Esophagus squamous epithelium (tissue), 5 donors: ENCODE measurements at places on chromosomes 1 and 21.

- no peak for DNase-seq
These were observed 27.7 kb downstream of the AGO3 start for GRCh38 chr1:35958558-35958957.

DNA sequence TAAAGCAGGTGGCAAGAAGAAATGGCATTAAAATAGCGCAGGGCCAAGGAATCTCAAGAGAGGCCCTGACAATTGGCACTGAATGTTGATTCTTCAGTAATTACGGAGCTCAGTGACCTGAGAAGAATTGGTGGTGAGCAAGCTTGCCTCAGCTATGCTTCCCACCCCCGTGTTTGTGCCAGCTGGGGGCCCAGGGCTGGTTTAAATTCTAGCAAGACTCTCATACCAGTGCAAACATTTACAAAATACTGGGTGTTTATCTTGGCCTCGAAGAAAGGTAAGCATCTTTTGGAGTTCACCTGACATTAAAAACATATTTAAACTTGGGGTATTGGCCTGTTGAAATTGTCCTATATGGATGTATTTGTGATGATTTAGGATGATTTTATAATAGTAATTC is 296.7 kb upstream of the USP25 start:
- no peak for DNase-seq

GRCh38 chr1:232316864-232317263 is 313.1 kb downstream of the SIPA1L2 start:
- DNase-seq, result no peak

DNA sequence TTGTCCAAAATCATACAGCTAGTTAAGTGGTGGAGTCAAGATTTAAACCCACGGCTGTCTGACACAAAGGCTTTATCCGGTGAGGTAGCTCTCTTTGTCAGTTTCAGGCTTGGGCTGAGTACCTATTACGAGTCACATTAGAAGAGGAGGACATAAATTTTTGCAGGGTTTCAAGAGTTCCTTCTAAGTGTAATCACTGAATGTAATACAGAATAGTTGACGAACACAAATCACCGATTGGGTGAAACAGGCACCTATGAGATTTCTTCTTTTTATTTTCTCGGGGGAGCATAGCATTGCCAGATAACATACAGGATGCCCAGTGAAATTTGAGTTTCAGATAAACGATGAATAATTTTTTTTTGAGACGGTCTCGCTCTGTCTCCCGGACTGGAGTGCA is 847 bp downstream of the PSMD4 start:
- DNase-seq, result no peak

GRCh38 chr1:154726443-154726842 is 118.5 kb upstream of the ADAR start:
- no peak for DNase-seq

DNA sequence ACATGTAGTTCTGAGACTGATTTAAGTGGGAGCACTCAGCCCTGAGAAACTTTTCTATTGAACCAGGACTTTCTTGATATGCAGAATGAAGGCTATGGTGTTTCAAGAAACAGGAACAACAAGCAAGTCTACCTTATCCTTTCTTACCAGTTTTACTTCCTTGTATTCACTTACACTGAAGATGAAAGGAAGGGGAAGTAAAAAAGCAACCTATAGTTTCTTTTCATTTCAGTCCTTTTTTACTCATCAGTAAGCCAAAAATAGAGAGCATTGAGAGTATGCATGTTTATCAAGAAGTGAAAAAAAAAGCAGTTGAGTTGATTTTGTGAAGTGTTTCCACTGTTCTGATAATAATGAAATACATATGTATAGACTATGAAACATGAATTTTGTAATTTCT is 1010.3 kb downstream of the AMY1C start:
- no peak for DNase-seq

- DNase-seq, result no peak
These were observed 3.2 kb upstream of the NUAK2 start for GRCh38 chr1:205324781-205325180.

DNA sequence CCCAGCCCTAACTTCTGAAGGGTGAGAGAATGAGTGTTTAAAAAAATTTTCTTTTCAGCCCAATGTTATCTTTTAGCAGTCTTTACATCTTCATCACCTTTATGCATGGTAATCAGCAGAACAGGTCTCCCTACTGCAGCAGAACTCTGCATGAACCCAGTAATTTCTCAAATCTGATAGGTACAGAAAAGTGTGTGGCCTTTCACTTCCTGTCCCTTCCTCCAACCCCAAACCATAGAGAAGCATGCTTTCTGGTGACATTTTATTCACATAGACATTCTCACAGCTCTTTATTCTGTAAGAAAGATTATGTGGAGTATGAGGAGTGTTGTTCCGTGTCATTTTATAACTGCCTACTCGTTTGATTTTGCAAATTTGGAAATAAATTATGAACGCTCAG is 68.6 kb downstream of the RPAP2 start:
- DNase-seq, result no peak

DNA sequence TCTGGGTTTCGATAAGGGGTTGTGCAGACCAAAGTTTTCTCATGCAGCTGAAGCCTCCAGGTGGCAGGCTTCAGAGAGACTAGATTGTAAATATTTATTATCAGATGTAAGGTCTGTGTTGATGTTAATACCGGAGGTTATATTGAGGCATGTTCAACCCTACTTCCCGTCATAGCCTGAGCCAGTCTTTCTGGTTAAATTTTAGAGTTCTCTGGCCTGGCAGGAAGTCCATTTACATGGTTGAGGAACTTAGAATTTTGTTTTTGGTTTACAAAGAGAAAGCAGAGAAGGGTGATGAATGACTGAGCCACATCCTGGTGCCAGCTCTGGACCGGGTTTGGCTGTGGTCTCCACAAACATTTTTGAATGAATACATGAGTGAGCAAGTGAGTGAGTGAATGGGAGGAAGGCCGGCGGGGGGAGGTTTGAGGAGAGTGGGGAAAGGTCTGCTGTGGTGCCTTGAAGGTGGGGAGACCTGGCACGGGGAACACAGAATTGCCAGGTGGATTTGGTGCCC is 218.5 kb downstream of the DISC1 start:
- no peak for DNase-seq

DNA sequence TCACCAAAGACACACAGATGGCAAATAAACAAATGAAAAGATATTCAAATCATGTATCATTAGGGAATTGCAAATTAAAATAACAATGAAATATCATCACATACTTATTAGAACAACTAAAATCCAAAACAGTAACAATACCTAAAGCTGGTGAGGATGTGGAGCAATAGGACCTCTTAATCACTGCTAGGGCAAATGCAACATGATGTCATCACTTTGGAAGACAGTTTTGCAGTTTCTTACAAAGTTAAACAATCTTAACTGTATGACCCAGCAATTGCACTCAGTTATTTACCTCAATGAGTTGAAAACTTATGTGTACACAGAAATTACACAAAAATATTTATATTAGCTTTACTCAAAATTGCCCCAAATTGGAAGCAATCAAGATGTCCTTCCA is 47.3 kb downstream of the SELENOF start:
- DNase-seq, result no peak

DNA sequence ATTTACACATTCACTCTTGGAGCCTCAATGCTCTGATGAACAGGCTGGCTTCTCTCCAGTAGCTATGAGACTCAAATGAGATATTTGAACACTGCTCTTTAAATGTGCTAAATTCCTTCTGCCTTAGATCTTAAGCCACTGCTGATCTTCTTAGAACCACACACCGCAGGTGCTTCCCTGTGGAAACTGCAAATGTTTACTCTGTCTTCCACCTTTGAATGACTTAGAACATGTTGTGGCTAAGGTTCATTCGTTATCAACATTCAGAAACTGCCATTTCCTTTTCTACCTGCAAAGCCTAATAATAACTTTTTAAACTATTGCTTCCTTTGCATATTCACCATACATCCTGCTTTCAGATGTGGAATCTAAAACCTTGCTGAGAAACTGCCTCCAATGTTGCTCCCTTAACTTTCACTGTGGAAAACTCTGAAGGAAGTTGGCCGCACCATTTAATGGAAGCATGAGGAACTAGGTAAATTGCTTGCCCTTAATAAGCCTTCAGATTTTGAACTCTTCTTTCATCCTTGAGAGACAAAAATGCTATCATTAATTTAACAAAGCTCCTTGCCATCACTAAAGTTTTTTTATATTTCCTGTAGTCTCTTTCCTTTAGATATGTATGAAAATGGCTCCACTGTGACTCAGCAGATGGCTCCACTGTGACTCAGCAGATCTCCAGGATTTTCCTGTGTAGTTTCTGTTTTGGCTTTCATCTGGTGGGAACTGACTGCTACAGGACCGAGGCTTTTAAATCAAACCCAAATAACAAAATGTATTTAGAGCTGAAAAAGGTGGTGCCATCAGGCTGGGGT is 143.8 kb downstream of the TNFSF18 start:
- no peak for DNase-seq

DNA sequence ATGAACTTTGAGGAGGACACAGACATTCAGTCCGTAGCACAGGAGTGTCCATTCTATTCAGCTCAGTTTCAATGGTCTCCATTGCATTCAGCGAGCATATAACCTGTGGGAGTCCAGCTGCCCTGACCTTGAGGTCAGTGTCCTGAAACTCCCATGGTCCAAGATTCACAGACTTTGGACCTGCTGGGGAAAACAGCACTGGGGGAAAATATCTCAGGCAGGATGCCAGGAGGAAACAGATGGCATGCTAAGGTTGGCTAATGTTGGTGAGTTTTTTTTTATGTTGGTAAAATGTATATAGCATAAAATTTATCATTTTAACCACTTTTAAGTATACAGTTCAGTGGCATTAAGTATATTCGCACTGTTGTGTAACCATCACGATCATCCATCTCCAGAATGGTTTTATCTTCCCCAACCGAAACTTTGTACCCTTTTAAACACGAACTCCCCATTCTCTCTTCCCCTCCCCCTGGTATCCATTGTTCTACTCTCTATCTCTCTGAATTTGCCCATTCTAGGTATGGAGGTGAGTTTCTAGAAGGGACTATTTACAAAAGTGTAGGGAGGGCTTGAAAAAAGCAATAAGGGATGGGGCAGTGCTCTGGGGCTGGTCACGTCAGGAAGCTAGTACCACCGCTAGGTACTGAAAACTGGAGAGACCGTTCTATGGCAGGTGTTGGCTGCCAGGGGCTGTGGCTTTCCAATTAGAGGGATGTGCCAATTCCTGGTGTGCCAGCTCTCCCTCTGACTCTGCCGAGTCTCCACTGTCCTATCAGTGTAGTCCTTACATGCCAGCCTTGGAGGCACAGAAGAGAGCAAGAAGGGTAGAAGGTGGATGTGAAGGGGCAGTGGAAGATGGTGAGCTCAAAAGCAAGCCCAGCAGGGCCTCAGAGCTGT is 85.3 kb downstream of the FOXD2 start:
- DNase-seq, result no peak

DNA sequence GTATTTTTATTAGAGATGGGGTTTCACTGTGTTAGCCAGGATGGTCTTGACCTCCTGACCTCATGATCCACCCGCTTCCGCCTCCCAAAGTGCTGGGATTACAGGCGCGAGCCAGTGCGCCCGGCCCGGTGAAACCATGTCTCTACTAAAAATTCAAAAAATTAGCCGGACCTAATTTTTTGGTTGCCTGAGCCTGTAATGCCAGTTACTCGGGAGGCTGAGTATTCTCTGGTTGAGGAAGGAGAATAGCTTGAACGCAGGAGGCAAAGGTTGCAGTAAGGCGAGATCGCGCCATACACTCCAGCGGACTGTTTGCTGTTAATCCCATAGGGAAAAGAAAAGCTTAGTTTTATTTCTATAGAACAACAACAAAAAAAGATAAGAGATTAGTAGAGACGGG is 29.9 kb upstream of the HJV start:
- DNase-seq, result no peak

DNA sequence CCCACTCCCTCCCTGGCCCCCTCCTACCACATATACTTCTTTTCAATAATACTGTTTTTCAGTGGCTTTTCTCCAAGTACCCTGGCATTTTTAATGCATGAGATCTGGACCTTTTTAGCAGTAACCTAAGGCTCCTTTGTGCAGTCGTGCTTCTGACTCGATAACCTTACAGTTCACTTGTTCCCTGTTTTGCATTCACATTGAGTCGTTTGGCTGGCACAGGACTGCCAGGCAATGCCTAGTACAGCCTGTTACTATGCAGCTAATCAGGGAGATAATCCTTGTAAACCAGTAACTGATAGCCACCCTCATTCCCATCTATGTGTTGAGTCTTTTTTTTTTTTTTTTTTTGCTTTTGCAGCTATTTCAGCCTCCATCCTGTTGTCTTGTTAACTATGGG is 3.7 kb downstream of the ATP1B1 start:
- no peak for DNase-seq

DNA sequence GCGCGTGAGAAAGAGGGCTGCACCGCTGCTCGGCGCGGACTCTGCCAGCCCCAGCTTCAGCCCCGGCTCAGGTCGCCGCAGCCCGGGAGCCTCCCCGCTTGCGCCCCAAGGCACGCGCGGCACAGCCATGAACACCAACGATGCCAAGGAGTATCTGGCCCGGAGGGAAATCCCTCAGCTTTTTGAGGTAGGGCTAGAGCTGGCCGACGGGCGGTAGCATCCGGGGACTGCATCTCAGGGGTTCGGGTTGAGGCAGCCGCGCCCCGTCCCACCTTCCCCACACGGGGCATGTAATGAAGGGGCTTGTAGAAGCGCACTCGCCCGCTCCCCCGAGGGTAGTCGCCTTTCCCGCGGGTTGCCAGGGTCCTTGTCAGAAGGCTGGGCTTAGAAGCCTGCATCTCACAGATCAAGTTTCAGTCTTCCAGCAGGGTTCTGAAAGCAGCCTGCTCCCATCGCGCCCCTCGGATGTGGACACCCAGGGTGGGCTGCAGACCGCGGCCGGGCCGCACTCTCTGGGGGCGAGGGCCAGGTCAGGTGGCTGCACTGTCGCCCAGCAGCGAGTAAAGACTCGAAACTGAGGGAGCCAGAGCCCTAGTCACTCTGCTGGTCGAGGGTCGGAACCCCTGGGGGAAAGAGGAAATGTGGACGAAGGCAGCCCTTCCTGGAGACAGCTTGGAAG is 507 bp downstream of the AK5 start:
- DNase-seq, result no peak

DNA sequence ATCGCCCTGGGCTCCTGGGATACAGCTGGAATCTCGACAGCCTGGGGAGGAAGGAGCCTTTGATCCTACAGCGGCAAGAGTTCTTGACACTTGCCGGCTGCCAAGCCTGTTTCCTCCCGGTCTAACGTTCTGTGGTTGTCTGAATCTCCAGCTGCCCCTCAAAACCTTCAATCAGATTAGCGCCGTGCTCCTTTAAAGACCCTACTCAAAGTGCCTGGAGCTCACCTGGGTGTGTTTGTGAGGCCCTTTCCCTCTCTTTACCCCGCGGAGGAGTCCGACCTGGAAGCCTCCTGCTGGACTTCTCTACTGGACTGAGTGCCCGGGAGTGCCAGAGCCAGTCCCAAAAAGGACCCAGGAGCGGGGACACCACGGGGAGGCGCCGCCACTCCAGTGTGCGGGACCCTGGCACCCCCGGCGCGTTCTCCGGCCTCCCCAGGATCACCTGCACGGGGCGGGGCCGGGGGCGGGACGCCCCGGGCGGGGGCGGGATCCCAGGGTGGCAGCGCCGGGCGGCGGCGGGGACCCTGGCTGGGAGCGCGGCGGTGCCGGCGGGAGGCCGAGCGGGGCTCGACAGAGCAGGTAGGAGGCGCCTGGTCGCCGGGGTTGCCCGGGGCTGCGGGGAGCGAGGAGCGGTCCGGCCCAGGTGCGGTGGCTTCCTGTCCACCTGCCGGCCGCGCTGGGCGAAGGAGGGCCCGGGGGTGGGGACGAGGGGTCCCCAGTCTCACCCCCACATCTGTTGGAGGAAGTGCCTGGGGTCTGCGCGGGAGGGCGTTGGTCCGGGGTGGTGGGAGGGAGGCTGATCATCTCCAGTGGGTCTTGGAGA is at the start of gene NCMAP:
NCMAP (plus strand) TSS at position 497 of the 823 bp plus-strand sequence. CDS start 39,344 bp downstream, outside the sequence.
- DNase-seq, result no peak

GRCh38 chr1:37987679-37988078 is 2.1 kb downstream of the SF3A3 start:
- DNase-seq, result no peak

GRCh38 chr1:178168536-178168935 is 74.6 kb downstream of the RASAL2 start:
- no peak for DNase-seq
